ENCODE measurements at places on chromosomes 2 and 18.

DNA sequence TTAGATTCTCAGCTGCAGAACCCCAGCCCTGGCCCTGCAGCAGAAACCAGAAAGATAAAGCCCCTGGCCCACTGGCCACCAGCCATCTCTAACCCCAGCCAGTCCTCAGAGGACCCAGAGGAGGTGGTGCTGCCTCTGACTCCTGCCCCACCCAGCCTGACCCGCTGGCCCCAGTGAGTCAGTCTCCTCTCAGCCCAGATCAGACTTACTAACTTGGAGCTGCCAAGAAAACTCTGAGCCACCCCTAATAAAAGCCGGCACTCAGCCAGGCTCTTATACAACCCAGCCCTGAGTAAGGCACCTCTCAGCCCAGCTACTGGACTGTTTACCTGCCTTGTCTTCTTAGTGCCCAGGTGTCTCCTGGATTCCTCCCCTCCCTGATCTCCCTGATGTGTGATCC is 2.0 kb downstream of the SLC14A2 start:
- DNase-seq = no peak

GRCh38 chr2:237350597-237350996 is 63.4 kb downstream of the COL6A3 start:
- DNase-seq = no peak

DNA sequence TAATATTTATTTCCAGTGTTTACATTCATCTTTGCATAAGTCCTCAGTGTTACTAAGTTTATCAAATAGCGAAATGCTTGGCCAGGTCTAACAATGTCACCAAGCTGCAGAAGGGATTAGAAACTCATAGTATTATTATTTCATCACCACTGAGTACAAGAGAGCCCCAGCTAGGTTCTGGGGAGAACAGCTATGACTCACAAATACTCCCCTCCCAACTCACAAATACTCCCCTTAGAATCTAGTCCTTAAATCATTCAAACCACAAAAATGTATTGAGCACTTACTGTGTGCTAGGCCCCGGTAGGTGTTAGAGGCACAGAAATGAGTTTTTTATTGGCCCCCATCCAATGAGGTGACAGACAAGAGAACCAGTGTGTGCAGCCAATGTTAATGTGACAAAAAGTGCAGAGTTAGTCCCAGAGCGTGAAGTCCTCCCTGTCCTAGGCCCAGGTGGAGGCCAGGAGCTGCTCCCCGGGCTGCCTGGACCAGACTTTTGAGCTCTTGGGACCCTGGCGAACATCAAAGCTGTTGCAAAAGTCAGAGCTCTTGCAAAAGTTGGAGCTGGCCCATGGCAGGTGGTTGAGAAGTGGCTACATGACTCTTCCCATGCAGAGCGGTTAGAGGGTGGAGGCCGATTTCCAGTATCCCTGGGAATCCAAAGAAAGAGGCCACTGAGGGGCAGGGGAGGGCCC is 9.8 kb downstream of the STEAP3 start:
- no peak for DNase-seq

GRCh38 chr2:2703762-2704427 is 372.8 kb upstream of the MYT1L start:
- DNase-seq = no peak

GRCh38 chr2:194332799-194333490 is 1324.1 kb upstream of the SLC39A10 start:
- DNase-seq = no peak

DNA sequence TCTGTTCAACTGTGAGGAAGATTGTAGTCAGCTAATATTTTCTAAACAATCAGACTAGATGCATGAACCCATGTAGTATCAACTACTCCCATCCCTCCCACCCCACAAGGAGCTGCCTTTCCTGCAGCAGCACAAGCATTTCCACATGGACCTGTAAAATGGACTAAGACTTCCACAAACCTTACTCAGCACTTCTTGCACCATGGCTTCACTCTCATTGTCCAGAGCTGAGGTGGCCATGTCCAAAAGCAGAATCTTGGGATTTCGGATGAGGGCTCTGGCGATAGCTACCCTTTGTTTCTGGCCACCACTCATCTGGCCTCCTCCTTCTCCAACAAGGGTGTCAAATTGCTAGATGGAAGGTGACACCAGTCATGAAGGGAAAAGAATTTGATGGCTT is 61.3 kb downstream of the ABCB11 start:
- DNase-seq = no peak

GRCh38 chr18:11657554-11657953 is 31.5 kb upstream of the GNAL start:
- no peak for DNase-seq

GRCh38 chr2:35160871-35161270 is 1194.7 kb upstream of the CRIM1 start:
- DNase-seq = no peak

GRCh38 chr18:13868501-13869271 is 44.7 kb downstream of the MC5R start:
- no peak for DNase-seq

GRCh38 chr18:62353170-62353569 is 28.1 kb downstream of the TNFRSF11A start:
- no peak for DNase-seq

- DNase-seq = no peak
Observed at GRCh38 chr18:59308248-59308937, 10.1 kb downstream of the CPLX4 start.

- no peak for DNase-seq
Observed at GRCh38 chr2:66539452-66539851, 104.5 kb downstream of the MEIS1 start.

Measured in cortex of kidney (tissue), 1 donor.